Uterus (tissue), 4 donors: ENCODE measurements at places on chromosomes 5 and 9. TPM values are rescaled to one million over a fixed set of nuclear protein-coding genes. Genes with fewer than 3 reads are reported as not detected.

- DNase-seq, result no peak
Observed at GRCh38 chr5:36600917-36601527, 5.4 kb upstream of the SLC1A3 start.

DNA sequence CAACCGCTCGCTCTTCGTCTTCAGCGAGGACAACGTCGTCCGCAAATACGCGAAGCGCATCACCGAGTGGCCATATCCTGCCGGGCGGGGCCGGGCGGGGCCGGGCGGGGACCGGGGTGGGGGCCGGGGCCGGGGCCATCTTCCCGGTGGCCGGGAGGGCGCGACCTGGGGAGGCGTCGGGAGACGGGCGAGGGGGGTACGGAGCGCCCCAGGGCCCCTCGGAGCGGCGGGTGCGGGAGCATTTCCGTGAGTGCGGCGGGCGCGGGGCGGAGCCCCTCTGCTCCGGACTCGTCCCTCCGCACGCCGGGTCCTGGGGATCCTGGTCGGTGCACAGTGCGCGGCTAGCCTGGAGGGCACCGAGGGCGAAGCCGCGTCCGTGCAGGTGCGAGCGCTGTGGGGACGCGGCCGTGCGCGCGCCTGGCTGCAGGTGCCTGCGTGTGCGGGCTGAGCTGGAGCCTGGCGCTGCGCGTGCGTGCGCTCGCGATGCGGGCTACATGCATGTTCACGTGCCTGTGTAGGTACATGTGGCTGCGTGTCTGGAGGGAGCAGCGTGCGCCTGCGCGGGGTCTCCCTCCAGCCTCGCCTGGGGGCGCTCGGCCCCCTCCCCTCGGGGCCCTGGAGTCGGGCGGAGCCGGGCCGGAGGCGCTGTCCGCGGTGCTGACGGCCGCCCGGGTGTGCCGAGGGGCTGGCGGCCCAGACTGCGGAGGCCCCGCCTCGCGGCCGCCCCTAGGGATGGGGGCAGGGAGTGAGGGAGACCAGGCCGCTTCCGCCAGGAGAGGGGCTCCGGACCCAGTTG lies 762 bp downstream of the CACNA1B start:
- DNase-seq, result no peak

GRCh38 chr5:141879941-141880738 lies 1.9 kb upstream of the PCDH1 start:
- no peak for DNase-seq

The CARTPT gene
- total RNA-seq, result not detected

- no peak for DNase-seq
Observed at GRCh38 chr5:112270299-112271293, 148.5 kb downstream of the EPB41L4A start.

The GABRB2 gene
- total RNA-seq, result not detected

GRCh38 chr5:147996379-147996778 lies 67.4 kb upstream of the SPINK5 start:
- DNase-seq, result no peak

- no peak for DNase-seq
Observed at GRCh38 chr5:110371725-110372041, 354.8 kb downstream of the TMEM232 start.

GRCh38 chr5:123359454-123360200 lies 63.6 kb downstream of the CEP120 start:
- DNase-seq, result peak; percentile 26

DNA sequence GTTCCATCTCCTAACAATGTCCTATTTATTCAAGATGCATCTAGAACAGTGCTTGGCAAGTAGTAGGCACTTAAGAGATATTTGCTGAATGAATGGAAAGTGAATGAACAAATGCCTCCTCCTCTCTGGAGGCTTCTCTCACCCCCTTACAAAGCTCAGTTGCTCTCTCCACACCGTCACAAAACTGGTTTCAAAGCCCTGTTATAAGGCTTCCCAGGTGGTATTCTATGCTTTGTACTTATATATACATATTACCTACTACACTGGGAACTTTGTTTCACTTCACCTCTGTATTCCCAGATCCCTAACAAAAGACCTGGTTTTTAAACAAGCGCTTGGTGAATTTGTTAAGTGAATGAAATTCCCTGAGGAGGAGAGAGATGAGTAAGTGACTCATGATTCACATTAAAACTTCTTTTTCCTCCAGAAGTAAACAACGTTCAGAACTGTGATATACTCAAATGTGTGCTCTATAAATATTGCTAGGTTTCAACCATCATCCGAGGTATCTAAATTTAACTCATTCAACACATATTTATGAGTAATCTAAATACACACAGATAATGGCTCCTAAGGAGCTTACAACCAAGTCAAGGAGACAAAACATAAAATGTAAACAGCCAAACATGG lies 36.0 kb downstream of the DENND1A start:
- DNase-seq, result no peak

DNA sequence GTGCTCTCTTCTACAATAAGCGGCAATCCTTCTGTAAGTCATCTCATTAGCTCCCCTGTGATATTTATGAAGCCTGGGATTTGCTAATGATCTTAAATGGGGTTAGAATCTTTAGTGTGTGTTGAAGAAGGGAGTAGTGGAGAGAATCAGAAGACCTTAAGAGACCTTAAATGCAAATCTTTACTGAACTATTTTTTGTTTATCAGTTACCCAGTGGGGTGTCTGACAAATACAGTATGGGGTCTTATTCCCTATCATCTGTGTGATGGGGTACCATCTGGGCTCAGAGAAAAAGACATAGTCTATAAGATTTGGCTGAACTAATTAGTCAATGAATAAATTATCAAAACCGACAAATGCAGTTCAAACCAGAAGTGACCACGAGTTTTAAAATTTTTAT lies 378.4 kb upstream of the SGCD start:
- no peak for DNase-seq

DNA sequence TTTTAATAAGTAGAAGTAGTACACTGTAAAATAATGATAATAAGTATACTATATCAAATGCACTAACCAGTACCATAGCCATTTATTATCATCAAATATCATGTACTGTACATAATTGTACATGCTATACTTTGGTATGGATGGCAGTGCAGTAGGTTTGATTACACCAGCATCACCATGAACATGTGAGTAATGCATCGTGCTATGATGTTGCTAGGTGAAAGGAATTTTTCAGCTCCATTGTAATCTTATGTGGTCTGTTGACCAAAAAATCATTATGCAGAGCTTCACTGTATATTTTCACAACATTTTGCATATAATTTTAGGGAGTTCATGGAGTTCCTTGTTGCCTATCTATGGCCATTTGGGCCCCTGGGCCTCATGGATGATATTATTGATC lies 72.2 kb upstream of the HMHB1 start:
- DNase-seq, result no peak

GRCh38 chr5:138632900-138633489 lies 57.8 kb upstream of the HSPA9 start:
- peak; percentile 51 for DNase-seq

The EGR1 gene
- 9.5 TPM for total RNA-seq

The ADGRV1 gene
- not detected for total RNA-seq

DNA sequence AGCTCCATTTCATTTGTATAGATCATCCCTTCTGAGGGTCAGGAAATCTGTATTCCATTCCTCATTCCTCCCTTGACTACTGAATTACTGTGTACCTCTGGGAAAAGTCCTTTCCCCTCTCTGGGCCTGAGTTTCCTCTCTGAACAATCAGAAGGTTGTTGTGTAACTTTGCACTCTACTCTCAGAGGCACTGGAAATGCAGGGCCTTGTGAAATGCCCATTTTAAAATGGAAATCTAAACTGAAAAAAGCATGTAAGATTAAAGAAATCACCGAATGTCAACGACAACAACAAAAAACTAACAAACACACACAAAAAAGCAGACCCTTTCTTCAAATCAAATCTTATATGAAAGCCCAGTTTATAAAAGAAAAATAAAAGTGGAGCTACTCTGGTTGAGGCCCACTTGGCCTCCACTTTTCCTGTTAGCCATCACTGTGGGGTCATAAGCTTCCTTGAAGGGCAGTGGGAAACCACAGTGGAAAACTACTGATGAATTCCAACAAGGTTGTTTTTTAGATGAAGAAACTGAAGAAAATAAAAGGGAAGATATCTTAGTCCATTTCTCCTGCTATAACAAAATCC lies 21.6 kb upstream of the GRPEL2 start:
- DNase-seq, result no peak

- DNase-seq, result no peak
Observed at GRCh38 chr9:116935149-116935897, 248.2 kb downstream of the TRIM32 start.

GRCh38 chr5:2029206-2029605 lies 146.5 kb upstream of the IRX4 start:
- peak; percentile 35 for DNase-seq

GRCh38 chr5:172010278-172010677 lies 3.8 kb upstream of the FBXW11 start:
- no peak for DNase-seq

The CHSY3 gene
- total RNA-seq, result 0.77 TPM

- no peak for DNase-seq
Observed at GRCh38 chr9:92947268-92948037, at the start of gene FGD3. Gene FGD3 (plus strand): TSS chr9:92947523. CDS start chr9:92976257, 28,734 bp downstream.

GRCh38 chr9:127336506-127337352 lies 60.2 kb upstream of the SLC2A8 start:
- DNase-seq, result peak; percentile 90

DNA sequence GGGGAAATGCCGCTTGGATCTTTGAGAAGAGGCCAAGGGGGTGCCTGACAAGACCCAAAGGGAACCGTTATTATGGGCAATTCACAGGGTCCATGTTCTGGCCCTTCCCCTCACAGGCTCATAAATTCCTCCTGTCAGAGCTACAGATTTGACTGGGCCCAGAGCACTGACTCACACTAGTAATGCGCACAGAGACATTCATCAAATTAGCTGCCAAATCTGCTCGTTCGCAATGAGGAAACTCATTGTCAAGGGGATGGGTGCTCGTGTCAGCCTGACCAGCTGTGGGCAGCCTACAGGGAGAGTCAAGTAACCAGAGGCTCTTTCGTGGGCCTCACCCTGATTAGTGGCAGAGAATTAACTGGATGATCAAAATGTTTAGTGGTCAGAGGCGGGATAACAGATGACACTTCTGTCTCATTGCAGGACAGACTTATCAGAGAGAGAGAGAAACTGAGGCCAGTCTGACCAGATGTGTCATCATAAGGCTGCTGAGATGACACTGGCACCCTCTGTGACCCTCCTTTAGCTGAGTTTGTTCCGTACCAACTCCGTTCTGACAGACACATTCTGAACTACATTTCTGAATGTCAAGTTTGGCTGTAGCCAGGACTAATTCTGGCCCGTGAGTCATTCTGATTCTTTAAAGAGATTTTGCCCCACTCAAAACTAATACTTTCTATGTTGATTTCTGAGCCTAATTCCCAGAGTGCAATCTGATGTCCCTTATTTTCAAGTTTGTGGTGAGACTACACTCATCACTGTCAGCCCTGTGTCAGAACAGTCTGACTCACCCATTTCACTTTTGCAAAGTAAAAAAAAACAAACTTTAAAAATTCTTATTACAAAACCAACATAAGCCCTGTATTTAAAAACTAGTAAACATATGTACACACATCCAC lies 377.1 kb downstream of the ACTL7B start:
- peak; percentile 39 for DNase-seq

The ANKRD18A gene
- total RNA-seq, result 1.8 TPM

DNA sequence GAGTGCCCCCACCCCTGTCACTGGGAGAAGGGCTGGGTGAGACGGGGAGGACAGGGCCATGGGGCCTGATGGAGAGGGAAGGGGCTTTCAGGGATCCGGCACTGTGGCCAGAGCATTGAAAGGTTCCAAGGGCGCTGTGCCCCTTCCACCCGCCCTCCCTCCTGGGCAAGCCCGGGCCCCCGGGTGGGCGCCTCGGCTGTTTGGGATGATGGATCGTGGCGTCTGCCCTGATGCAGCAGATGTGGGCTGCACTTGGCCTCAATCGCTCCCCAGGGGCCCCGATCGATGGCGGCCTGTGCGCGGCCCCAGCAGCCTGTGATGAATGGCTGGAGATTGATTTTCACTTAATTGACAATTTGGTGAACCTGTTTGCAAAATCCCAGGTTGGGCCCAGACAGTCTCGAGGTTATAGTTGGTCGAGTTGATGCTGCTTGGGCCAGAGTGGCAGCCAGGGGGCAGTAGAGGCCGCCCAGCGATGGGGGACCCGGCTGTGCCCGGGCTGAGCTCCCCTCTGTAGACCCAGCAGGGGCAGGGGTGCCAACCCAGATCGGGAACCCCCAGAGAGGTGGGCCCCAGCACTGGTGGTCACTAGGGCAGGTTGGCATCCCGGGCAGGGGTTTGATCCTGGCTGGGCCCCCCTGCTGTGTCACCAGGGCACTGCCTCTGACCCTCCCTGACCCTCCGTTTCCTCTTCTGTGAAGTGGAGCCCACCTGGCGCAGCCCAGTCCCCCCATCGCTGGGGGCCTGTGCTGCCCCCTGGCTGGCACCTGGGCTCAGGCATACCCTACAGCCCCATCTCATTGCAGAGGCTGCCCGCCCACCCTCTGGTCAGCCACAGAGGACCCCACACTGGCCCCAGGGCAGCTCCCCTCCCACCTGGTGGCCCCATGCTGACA lies 34.7 kb downstream of the LHX3 start:
- no peak for DNase-seq

- DNase-seq, result no peak
Observed at GRCh38 chr5:103523319-103523718, 39.3 kb downstream of the NUDT12 start.

The SELENOP gene
- total RNA-seq, result 403 TPM

GRCh38 chr9:111016426-111017045 lies 21.7 kb downstream of the LPAR1 start:
- DNase-seq, result no peak

The CER1 gene
- total RNA-seq, result 0.61 TPM

GRCh38 chr9:83536332-83536731 lies 1.9 kb downstream of the FRMD3 start:
- no peak for DNase-seq

DNA sequence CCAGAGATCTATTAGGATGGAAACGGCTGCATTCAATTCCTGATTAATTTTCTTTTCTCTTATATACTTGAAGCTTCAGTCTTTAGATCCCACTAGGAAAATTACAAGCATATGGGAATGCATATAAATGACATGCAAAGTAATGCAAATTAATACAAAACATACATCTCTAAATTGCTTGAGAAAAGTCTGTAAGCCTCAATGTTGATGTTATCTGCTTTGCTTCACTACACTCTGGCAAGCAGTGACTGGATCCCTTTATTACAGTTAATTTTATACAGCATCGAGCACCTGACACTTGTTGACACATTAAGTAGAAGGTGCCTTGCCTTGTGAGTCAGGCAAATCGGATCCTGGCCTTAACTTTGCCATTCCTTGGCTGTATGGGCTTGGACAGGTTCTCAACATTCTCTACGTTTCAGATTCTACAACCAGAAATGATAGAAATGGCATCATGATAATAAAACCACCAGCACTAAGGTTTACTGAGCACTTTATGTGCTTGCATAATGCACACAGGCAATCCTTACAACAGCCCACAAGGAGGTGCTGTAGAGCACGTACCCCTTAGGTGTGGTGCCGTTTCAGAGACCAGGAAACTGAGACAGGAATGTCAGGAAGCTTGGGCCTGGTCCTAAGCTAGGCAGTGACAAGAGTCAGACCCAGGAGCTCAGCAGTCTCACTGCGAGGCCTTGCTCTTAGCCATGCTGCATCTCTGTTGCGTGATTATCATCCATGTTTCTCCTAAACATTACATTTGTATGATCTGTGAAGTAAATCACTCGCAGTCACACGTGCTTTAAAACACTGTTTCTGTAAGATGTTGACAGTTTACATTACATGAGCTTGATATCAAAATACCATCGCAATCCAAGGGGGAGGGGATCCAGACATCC lies 2.7 kb downstream of the GCNT4 start:
- peak; percentile 39 for DNase-seq

The FBXL7 gene
- total RNA-seq, result 37.0 TPM

The SIT1 gene
- not detected for total RNA-seq

The LTC4S gene
- total RNA-seq, result not detected
